NCI-H526 treated with DMSO at 0.1 percent for 48 hours (cell line): ENCODE measurements at places on chromosomes 12 and 14.
A peak's percentile ranks its signal among the peaks of the same experiment; 100 is the strongest.

- no peak for DNase-seq
Measured at GRCh38 chr12:106091446-106091820, 47.3 kb downstream of the NUAK1 start.

GRCh38 chr12:78959556-78959955, 95.0 kb downstream of the SYT1 start:
- no peak for DNase-seq

- DNase-seq: no peak
Measured at GRCh38 chr12:12319451-12320183, 30.4 kb downstream of the MANSC1 start.

DNA sequence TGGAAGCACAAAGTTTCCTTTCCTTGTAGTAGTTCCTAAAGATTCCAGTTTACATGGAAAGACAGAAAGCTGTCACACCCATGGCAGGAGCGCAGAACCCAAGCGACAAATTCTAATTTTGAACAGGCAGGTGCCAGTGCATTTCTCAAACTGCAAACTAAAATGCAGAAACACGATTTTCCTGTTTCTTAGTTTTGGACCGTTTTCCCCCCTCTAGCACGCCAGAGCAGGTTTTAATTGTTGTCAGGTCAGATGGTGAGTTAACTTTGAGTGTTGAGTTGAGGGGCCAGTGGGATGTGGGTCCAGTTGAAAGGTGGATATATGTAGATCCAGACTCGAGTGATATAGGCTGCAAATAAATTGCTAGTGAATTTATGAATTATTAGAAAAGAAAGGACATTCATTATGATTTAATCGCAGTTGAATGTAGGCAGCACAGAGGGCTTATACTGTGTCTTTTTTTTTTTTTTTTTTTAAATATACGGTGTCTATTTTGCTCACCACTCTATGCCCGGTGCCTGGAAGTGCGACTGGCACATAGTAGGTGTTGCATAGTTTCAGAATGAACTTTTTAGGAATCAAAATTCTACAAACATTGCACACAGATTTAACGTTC, 909 bp upstream of the ETFBKMT start:
- DNase-seq: no peak

GRCh38 chr12:65335021-65335714, 56.7 kb downstream of the MSRB3 start:
- no peak for DNase-seq

DNA sequence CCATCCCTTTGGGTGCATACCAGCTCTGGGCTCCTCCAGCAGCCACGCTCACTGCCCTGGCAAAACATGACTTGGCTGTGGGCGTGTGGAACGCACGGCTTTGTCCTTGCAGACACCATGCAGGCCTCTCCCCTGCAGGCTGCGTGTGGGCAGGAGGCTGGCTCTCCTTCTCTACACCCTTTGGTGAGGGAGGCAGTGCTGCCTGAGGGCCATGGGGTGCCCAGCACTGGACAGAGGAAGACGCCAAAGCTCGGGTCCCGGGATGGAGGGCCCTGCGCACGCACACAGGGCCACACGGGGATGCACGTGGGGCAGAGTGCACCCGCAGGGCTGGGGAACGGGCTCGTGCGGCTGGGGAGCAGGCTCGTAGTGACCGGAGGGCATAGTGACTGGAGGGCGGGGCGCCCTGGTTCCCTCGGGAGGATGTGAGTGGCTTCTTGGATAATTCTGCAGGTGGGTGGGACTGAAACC, 89.7 kb downstream of the ADGRD1 start:
- no peak for DNase-seq

- no peak for DNase-seq
Measured at GRCh38 chr12:22986997-22987396, 362.0 kb downstream of the ETNK1 start.

- DNase-seq: no peak
Measured at GRCh38 chr12:13165617-13166041, 30.9 kb upstream of the EMP1 start.

GRCh38 chr14:79502136-79502750, 709.1 kb downstream of the DIO2 start:
- DNase-seq: no peak

DNA sequence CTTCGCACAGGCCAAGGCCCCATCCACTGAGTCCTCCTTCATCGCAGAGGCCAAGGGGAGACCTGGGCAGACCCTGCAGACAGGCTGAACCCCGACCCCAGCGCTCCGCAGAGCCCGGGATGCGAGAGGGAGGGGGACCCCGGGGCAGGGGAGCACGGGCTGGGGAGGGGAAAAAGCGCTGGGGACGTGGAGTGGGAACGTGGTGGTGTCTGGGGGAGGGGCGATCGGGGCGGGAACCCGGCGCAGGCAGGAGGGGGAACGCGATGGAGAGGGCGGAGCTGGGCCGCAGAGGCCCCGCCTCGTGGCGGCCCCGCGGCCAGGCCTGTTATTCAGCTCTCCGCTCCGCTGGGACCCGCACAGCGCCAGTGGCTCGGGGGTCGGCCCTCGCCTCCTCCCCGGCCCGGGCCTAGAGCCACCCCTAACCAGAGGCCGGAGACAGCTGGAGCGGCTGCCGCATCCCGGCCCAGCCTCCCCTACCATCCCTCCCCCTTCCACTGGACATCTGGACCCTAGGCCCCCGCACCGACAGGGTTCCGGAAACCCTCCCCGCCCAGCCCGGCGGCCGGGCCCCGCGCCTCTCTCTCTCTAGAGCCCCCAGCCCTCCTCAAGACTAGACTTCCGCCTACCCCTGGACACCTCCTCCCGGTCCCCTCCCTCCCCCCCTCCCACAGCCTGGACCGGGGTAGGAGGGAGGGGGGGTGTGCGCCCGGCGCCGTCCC, at the start of gene ARHGEF25:
Gene ARHGEF25, plus strand, starts transcription at position 328 of the 719 bp plus-strand sequence. CDS start 460 bp downstream, outside the sequence.
- DNase-seq: peak; percentile 8

GRCh38 chr14:61753631-61754030, 8.6 kb upstream of the SNAPC1 start:
- no peak for DNase-seq

GRCh38 chr12:33536431-33536830, 96.8 kb upstream of the SYT10 start:
- no peak for DNase-seq

- DNase-seq: no peak
Measured at GRCh38 chr14:95681153-95681552, 5.1 kb upstream of the TCL1B start.

GRCh38 chr14:37318938-37319337, 121.2 kb downstream of the MIPOL1 start:
- DNase-seq: no peak

DNA sequence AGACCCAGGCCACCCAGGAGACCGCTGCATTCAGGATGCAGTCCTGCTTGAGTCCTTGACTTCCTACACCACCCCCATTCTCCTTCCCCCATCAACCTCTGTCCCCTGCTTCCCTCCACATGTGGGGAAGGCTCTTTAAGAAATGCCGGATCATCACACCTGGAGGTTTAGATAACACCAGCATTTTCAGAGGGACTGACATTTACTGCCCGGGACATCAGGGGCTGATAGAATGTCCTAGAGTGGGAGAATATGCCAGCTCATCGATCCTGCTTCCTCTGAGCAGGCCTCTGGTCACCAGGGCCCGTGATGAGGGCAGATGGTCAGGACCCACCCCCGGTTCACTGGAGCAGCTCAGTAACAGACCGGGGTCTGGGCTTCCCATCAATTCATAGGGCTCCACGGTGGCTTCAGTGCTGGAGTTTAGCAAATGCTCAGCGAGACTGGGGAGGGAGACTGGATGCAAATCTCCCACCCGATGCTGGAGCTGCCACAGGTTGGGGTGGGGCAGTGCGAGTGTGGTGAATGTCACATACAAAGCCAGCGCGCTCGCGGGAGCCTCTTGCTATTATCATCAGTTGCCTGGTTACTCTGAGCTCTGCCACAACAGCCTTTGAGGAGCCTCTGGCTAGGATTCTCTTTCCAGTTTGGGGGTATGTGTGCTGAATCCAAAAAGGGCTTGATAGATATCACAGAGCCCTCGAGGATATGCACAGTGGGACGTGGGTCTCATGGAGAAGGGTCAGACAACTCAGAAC, 111.6 kb downstream of the RBM19 start:
- DNase-seq: peak; percentile 57

DNA sequence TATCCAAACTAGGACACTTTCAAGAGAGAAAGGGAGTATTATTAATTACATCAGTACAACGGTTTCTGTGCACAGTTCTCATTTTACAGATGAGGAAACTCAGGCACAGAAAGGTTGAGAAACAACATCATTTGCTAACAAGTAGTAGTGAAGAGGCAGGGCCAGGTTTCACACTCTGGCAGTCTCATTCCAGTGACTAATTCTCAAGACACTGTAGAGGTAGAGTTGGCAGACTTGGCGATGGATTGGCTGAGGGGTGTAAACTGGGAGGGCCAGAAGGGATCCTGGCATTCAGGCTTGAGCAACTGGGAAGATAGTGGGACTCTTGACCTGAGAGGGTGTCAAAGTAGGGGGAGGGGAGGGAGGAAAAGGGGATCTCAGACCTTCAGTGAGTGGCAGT, 73.8 kb upstream of the BDKRB2 start:
- no peak for DNase-seq

GRCh38 chr14:26810631-26811030, 212.8 kb upstream of the NOVA1 start:
- DNase-seq: no peak

GRCh38 chr14:100851946-100852620, 26.2 kb downstream of the MEG3 start:
- no peak for DNase-seq

- DNase-seq: no peak
Measured at GRCh38 chr12:6534695-6534944, 303 bp downstream of the GAPDH start.

GRCh38 chr12:110023059-110023980, 24.1 kb downstream of the ANKRD13A start:
- no peak for DNase-seq

- DNase-seq: no peak
Measured at GRCh38 chr12:85280984-85281630, 1.1 kb downstream of the ALX1 start.

DNA sequence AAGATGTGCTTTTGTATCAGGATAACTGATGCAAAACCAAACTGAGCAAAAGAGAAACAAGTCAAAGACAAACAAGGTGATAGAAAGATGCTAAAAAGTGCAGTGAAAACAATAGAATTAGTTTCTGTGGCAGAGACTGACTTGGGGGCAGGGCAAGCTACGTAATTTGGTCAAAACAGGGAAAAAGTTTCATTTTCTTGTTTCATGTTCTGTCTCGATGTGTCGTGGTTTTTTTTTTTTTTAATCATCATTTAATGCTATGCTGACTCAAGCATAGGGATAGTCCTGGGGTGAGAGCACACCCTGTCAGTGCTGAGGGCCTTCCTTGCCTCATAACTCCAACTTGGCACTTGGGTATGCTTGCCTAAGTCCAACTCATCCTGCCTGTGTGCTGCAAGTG, 144.1 kb upstream of the PTPRQ start:
- no peak for DNase-seq

DNA sequence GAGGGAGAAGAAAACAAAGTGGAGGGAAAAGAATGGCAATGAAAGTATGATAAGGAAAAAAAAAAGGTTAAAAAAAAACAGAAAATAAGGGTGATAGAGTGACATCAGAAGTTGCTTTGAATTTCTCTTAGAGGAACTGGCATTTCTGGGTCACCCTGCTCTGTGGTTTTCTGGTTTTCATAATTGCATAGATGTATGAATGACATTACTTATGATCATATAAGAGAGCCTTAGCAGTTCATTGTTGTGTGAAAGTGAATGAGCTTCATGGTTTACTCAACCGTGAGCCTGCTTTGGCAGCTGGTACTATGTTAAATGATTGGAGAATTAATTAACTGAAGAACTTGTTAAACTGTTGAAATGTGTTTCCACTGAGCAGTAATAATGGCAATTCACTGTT, 336.4 kb upstream of the FBXO33 start:
- no peak for DNase-seq

DNA sequence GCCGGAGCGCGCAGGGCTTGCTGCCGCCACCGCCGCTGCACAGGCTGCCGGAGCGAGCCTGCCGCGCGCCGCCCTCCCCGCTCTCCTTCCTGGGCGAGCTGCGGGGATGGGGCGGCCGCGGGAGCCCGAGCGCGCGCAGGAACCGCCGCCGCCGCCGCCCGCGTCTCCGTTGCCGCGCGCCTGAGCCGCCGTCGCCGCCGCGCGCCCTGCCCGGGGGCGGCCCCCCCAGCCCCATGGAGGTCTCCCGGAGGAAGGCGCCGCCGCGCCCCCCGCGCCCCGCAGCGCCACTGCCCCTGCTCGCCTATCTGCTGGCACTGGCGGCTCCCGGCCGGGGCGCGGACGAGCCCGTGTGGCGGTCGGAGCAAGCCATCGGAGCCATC, 352 bp downstream of the PLXNC1 start:
- DNase-seq: no peak

DNA sequence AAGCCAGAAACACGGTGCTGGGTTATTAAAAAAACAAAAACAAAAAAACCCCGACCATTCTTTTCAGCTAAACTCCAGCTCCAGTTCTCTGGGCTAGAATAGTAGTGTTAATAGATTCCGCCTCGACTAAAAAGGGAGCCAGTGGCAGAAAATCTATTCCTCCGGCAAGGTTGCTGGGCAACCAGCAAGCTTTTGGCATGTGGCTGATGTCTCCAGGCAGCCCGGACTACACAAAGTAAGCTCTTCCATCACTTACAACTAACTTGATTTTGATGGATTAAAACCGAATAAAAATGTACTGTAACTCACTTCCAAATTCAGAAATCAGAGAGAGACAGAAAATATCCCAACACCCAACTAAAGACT, 126.4 kb upstream of the FOXN3 start:
- no peak for DNase-seq

- no peak for DNase-seq
Measured at GRCh38 chr14:76050250-76050649, 64.7 kb downstream of the IFT43 start.

DNA sequence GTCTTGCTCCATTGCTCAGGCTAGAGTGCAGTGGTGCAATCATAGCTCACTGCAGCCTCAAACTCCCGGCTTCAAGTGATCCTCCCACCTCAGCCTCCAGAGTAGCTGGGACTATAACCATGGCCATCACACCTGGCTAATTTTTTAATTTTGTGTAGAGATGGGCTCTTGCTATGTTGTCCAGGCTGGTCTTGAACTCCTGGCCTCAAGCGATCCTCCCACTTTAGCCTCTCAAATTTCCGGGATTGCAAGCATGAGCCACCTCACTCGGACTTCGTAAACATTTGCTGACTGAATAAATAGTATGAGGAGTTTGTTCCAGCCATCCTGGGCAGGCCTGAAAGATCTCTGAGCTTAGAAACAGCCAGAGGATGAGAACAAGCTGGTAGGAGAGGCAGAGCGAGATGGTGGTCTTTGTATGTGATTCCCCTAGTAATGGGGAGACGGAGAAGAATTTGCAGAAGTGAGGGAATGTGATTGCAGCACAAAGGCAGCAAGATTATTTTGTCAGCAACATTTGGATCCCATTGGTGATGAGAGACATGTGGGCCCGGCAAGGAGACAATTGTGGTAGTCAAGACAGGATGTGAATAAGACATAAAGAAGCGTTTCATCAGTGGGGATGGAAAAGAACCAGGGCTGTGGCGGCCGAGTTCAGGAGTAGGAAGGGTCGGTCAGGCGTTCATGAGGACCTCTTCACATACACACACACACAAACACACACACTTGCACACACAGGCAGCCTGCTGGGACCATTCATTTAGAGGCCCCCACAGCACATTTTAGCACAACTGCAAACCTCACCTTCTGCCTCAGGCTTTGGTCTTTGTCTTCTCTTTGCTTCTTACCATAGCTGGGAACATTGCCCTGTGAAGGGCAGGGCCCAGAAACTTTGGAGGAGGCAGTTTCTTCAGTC, 155.5 kb downstream of the ZFP36L1 start:
- no peak for DNase-seq

- no peak for DNase-seq
Measured at GRCh38 chr14:64705381-64706118, 1.3 kb downstream of the PLEKHG3 start.

GRCh38 chr14:45177076-45177475, 41.3 kb downstream of the FANCM start:
- DNase-seq: no peak
